ENCODE measurements at places on chromosomes 2 and 18.

DNA sequence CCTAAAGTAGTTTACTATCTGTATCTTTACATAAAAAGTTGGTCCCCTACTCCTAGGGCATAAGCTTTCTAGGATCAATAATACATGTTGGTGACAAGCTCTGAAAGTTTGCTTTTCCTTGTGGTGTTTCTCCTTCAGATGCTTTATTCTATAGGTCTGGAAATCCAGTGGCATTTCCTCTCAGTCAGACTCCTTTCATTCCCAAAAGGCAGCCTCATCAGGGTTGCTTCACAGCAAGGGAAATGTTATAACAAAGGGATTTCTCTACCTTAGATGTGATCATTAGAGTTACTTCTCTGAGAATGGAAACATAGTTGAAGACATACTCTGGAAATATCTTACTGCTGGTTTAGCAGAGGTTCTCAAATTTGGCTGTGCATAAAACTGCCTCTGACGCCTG, 1072.4 kb upstream of the ZEB2 start:
- DNase-seq = no peak

- DNase-seq = no peak
These were observed 312.2 kb upstream of the TRIB2 start for GRCh38 chr2:12404497-12404896.

DNA sequence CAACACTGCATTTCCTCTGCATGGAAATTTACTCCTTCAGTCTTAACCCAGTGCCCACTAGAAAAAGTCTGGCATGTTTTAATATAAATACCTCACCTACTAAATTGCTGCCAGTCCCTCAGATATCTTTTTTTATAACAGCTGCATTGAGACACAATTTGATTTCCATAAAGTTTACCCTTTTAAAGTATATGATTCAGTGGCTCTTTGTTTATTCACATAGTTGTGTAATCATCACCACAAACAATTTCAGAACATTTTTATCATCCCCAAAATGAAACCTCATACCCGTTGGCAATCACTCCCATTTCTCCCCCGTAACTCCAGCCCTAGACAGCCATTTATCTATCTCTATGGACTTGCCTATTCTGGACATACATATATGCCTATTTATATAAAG, 17.0 kb upstream of the FRZB start:
- DNase-seq = no peak

- no peak for DNase-seq
These were observed 27.9 kb downstream of the G6PC2 start for GRCh38 chr2:168929031-168929430.

DNA sequence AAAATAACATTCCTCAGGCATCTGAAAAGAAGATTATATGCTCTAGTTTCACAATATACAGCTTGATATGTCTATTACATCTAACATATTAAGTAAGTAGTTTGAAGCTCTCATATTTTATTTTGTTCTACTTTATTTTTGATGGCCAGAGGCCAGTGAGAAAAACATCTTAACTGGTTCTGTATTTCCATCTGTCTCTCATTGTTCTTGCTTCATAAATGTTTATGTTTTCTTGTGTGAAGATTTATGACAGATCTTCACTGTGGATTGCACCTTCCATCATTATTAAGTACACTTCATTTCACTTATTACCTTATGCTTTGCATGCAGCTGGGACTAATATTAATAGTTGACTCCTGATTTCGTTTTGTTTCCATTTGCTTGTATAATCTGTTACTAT, 511.2 kb downstream of the TSN start:
- DNase-seq = no peak

GRCh38 chr2:593356-594026, 83.7 kb downstream of the TMEM18 start:
- DNase-seq = no peak

GRCh38 chr2:127608061-127609030, 37.6 kb upstream of the GPR17 start:
- DNase-seq = no peak

DNA sequence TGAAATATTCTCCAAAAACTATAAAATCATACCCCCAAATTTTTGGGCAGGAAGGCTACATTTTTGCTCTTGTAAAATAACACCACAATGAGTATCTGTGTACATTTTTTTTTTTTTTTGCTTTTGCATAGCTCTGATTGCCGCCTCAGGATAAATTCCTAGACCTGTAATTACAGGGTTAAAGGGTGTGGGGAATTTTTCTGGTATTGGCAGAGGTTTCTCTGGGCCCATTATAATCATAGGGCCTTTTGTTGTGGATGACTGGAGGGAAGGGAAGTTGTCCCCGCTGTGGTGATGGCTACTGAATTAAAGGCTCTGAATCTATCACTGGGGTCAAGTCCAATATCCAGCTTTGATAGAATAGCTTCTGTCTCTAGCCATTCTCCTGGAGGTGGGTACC, 26.6 kb downstream of the CCDC195 start:
- no peak for DNase-seq

GRCh38 chr2:150376553-150377335, 110.7 kb downstream of the RND3 start:
- DNase-seq = peak; percentile 27

- DNase-seq = no peak
These were observed 49.9 kb downstream of the KCNG3 start for GRCh38 chr2:42443718-42444399.

DNA sequence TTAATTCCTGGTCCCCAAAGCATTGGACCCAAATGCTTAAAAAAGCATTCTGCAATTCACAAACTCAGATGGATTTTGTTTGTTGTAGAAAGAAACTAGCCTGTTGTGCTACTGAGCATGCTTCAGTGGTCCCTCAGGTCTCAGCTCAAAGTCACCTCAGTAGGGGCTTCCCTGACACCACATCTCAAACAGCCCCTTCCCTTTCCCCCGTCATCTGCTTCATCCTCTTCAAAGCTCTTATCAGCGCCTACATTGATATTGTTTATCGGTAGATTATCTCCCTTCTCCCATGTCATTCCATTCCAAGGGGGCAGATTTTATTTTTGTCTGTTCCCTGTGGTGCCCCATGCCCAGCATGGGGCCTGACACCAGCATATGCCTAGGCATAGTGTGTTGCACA, 172.9 kb downstream of the CELF4 start:
- no peak for DNase-seq

GRCh38 chr2:54964271-54964670, 86.0 kb downstream of the RTN4 start:
- DNase-seq = no peak

DNA sequence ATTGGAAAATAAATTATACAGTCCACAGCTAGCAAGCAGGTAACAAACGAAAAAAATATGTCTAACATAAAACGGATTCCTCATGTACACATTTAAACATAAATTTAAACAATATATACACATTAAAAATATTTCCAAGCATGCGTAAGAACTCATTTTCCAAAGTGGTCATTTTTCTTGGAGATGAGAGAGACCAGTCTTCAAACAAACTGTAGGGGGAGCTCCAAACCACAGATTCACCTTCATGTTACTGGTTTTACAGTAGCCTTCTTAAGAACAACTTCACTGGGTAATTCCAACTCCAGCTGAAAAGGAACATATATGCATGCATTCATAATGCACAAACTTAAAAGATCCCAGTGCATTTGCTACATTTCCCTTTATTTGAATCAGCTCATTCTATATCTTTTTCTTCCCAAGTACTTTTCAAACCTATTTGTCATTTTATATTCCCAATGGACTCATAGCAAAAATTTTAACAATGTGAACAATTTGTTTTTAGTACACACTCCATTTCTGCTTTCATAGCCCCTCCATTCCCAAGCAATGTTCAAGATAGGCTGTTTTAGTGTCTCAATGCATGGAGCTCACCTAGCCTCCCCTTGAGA, 4.7 kb upstream of the STAMBP start:
- DNase-seq = peak; percentile 20

DNA sequence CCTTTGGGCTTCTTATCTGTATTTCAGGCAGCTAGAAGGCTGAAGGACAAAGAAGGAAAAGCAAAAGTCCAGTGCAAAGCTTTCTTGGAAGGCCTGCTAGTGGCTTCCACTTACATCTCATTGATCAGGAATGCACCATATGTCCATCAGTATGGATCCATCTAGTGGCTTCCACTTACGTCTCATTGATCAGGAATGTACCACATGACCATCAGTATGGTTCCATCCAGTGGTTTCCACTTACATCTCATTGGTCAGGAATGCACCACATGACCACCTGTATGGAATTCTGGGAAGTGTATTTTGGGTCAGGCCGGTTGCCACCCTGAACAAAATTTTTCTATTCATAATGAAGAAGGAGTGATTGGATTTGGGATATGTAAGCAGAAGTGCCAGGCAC, 70.6 kb downstream of the LYPD6 start:
- DNase-seq = no peak

DNA sequence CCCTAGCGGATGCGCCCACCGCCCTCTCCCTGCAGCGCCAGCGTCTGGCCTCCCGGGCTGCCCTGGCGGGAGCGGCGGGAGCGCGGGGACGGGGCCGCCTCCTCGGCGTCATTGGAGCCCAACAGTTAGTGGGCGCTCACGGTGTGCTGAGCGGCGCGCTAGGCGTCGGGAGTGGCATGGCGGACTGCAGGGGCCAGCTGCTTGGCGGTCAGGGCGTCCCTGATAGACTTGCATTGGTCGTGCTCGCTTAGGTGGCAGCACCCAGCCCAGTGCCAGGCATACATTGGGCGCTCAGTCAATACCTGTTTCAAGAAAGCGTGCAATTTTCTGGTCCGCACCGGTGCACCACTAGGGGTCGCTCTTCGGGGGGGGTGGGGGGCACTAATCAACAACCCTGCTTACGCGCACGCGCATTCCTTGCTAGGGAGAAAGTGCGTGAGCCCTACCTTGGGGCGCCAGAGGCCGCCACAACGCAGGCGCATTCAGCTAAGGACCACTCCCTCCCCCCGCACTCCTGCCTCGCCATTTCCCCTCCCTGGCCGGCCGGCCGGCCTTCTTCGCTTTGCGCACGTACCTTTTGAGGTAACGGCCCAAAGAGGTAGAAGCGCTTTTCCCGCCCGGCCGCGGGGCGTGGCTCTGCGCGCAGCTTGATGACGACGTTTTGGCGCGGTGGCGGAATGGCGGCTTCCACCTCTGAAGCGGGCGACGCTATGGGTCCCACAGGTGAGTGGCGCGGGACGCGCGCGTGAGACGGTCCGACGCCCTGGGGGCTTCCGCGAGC, 411 bp upstream of the MZT2A start:
- peak; percentile 94 for DNase-seq

DNA sequence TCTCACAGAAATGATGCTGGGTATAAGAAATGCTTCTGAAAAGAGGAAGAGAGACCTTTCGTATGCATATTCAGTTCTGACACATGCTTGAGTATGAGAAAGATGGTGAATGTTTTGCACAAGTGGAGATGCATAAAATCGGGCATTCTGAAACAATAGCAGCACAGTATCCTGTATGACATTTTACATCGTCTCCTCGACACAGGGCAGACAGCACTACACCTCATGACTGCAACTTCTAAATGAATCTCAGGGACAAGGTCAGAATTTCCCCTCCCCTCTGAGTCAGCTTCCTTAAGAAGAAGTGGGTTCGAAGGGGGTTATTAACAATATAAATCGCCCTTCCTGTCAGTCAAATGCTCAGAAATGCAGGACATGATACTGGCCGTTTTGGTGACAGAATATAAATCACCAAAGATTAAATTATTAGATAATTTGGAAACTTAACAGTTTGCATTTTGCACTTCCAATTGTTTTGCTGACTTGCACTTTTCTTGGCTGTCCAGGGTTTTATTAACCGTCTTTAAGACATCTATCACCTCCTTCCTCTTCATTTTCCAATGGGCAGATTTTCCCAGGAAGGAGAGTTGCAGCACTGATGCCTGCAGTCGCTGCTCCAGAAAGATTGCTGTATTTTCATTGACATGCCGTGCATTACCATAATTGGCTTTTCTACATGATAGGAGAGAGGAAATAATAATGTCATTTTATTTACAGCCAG, 57.2 kb downstream of the TSHZ1 start:
- no peak for DNase-seq

DNA sequence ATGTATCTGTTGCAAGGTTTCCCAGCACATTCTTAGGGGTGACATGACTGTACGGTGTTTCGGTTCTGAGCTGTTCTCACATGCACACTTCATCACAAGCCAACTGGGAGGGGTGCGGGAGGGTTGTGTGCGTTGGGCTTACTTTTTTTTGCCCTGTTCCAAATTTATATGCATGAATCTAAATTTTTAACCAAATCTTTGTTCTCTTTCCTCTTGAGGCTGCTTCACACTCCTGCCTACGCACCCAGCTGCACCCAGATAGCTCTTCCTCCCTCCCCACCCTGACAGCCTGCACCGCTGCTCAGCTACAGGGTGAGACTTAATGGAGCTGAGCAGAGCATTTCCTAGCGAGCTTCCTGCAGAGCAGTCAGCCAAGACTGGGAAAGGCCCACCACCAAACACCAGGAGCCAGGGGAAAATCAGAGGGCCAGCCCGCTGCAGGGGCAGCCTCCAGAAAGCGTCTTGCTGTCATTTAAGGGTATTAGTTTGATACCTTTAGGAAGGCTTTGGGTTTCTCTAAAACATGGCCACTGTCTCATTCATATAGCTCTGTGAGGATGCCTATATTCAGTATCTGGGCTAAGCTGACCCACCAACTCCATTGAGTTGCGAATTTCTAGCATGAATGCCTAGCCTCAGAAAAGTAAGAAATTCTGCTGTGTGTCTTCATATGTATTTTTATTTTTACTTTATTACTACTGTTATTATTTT, 84.5 kb downstream of the POU3F3 start:
- no peak for DNase-seq

DNA sequence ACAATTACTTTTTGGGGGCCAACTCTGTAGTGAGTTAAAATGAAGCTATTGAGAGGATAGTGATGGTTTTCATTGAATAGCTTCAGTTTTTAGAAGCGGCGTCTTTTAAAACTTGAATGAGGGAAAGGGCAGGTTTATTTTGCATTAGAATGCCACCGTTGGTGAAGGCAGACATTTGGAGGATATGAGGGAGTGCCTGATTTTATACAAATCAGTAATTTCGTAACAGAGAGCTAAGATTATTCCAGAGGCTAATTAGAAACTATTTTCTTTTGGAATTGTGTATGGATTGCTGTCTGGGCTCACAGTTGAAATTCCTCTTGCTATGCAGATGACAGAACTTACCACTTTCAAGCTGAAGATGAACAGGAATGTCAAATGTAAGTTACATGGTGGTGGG, 67.6 kb downstream of the ITGB1BP1 start:
- DNase-seq = no peak

- DNase-seq = no peak
These were observed 71.1 kb upstream of the MAPRE2 start for GRCh38 chr18:34970106-34970505.

DNA sequence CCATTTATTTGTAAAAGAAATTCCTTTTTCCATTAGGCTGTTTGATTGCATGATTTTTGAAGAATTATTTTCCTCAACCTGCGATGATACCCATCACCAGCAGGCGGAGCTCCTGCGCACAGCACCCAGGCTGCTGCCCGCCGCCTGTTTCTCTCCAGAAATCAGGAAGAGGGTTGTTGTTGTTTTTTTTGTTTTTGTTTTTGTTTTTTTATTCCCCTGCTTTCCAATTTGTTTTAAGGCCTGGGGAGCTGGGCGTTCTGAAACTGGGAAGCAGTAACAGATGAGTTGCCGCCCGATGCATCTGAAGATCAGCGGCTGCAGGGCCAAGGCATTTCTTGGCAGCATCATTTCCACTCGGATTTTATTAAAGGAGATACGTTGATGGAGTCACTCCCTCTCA, 132.1 kb downstream of the MBP start:
- DNase-seq = peak; percentile 2

Measured in NCI-H1048 (cell line).